ENCODE measurements at places on chromosomes 5 and 9. TPM values are rescaled to one million over a fixed set of nuclear protein-coding genes. Genes with fewer than 3 reads are reported as not detected.

Gene FOXD4
- total RNA-seq, result 0.22 TPM

Gene NOXA1
- total RNA-seq, result 1.8 TPM

Gene KYAT1
- 14.6 TPM for total RNA-seq

Gene PDE6A
- total RNA-seq, result not detected

Gene NSG2
- not detected for total RNA-seq

Gene FOXD4L3
- total RNA-seq, result not detected

Gene SEMA5A
- total RNA-seq, result 4.3 TPM

Gene SLC34A3
- total RNA-seq, result not detected

Gene CTNNAL1
- 51.9 TPM for total RNA-seq

Gene MEF2C
- total RNA-seq, result 0.20 TPM

Gene ANKRD18B
- 10.6 TPM for total RNA-seq

Gene DDX4
- total RNA-seq, result not detected

Gene JAKMIP2
- total RNA-seq, result 6.4 TPM

Gene FBLL1
- 4.8 TPM for total RNA-seq

Gene PCYOX1L
- total RNA-seq, result 16.5 TPM

Gene SMIM3
- total RNA-seq, result 42.0 TPM

Gene CAMK2A
- total RNA-seq, result 0.15 TPM

Gene EFNA5
- 19.0 TPM for total RNA-seq

Gene ST6GALNAC4
- total RNA-seq, result 16.5 TPM

Gene AUH
- total RNA-seq, result 20.2 TPM

Gene PKN3
- 23.8 TPM for total RNA-seq

Gene CMYA5
- 1.1 TPM for total RNA-seq

Gene STK32A
- total RNA-seq, result 0.99 TPM

Gene ADRB2
- 0.26 TPM for total RNA-seq

Gene HMCN2
- total RNA-seq, result 8.6 TPM

Gene LCN1
- total RNA-seq, result not detected

Gene ZNF354B
- 20.1 TPM for total RNA-seq

Gene TRIM14
- 14.7 TPM for total RNA-seq

Gene GRXCR2
- not detected for total RNA-seq

Gene PROB1
- 3.4 TPM for total RNA-seq

Gene APBA1
- total RNA-seq, result 1.7 TPM

Gene TRPM6
- total RNA-seq, result 0.86 TPM

Gene CNOT8
- 44.3 TPM for total RNA-seq

Gene TAF11L5
- total RNA-seq, result not detected

Gene ELAVL2
- 16.8 TPM for total RNA-seq

Gene ADGRV1
- total RNA-seq, result 55.4 TPM

Gene LRRC19
- not detected for total RNA-seq

Gene PCDHA13
- total RNA-seq, result 1.0 TPM

Measured in H9 (cell line).